DND-41 (cell line): ENCODE measurements at places on chromosomes 5 and 9.

DNA sequence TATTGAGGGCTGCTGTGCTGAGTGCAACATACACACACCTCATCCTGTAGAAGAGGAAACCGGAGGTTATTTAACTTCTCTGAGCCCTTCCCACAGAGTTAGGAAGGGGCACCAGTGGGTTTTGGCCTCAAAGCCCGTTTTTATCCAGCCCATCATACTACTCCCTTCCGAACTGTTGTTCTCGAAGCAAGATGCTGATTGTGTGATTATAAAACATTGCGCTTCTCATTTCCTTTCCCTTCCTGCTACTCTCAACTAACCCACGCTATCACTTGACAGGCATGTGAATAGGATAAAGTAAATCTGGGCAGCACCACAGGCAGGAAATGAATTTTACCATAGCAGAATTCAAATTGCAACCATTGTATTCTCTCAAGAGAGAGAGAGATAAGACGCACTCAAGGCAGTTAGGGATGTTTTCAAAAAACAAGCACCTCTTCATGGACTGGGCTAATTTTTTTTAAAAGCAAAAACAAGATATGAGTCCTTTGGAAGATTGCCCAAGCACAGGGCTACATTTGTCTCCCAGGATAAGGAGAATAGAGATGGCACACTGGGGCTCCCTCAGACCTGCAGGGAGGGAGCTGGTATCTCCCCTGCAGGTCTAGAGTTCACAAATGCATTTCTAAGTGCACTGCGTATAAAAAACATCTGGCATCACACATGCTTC is 52.6 kb downstream of the GNA14 start:
- no peak for DNase-seq

DNA sequence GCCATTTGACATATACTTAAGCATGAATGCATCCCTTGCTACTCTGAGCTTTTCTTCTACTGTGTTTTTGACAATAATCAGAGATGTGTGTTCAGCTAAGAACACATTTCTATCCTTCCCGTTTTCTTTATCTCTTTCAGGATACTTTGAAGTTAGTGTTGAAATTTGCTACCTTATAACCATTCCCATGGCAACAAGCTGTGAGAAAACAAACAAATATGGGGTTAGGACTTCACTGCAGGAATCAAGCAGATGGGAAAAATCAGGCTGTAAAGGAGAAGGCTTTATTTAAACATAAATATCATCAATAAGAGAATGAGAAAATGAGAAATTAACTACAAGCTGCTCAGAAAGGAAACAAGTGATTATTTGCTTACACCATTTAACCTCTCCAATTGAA is 35.2 kb downstream of the ZCCHC9 start:
- no peak for DNase-seq

- DNase-seq: no peak
These were observed 139.5 kb downstream of the FSTL4 start for GRCh38 chr5:133472829-133473228.

DNA sequence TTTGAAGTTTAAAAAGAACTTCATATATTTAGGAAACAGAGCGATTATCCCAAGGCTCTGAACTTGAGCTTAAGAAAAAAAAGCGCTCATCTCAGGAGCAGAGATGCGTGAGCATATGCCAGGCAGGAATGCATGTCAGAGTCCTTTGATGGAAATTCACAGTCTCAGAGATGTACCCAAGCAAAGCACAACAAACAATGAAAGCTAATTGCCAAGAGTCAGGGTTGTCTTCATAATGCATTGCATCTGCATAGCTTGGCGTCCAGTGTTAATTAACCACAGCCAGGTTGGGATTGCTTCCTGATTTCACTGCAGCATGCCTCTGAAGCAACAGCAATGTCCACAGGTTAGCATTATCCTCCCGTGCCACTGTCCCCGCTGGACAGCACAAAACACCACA is 907.0 kb upstream of the DMAC1 start:
- no peak for DNase-seq

GRCh38 chr5:180596115-180596667 is 4.9 kb upstream of the SCGB3A1 start:
- no peak for DNase-seq

DNA sequence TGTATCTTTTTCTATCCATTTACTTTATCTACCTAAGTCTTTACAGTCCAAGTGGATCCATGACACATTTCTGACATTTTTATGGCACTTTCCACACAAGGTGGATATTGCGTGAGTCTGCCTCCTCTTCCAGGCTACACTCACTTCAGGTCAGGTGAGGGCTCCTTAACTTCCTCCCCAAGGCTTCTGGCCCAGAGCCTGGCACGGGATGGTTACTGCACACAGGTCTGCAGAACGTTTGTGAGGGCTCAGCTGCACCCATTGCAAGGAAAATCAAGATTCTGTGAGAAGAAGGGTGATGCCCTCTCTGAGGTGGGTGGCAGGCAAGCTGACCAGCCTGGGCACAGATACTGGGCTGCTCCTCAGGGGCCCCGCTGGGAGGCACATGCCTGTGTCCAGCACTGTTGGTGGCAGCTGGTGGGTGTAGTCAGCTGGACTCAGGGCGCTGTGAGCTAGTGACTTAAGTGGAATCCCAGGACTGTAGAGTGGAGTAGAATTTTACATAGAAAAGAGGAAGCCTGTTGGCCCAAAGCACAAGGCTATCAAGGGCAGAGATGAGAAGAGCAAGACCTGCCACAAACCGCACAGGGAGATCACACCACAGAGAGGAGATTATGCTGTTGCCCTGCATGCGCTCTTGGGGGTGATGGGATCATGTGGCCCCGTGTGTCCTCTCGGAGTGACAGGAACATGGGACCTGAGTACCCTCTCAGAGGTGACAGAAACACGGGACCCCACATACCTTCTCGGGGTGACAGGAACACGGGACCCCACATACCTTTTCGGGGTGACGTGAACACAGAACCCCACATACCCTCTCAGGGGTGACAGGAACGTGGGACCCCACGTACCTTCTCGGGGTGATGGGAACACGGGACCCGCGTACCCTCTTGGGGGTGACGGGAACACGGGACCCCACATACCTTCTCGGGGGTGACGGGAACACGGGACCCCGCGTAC is 21.3 kb downstream of the AHRR start:
- DNase-seq: no peak

DNA sequence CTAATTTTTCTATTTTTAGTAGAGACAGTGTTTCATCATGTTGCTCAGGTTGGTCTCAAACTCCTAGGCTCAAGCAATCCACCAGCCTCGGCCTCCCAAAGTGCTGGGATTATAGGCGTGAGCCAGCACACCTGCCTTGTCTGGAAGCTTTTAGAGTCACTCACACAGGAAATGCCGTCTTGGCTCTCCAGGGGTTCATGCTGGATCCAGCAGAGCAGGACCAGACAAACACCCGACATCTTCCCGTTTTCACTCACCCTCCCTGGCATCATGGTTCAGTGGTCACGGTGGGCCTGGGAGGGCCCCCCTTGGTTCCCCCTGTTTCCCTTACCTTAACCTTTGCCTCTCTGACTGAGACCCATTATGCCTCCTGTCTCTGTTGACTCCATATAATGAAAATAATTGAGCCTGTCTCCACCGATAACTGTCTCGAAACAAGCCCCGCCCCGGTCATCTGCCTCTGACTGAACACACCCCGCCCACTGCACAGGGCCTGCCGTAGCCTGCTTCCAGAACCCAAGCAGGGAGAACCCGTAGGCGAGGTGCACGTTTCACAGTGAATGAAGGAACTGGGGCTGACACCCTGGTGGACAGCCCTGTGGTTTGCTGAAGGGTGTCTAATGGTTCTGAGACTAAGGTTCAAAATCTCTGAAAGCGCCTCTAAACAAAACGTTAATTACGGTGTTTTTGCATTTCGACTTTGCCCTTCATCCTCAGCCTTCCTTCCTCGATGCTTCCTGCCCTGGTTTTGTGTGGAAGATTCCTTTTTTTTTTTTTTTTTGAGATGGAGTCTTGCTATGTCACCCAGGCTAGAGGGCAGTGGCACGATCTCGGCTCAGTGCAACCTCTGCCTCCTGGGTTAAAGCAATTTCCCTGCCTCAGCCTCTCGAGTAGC is 39.7 kb upstream of the SPRY4 start:
- DNase-seq: no peak

DNA sequence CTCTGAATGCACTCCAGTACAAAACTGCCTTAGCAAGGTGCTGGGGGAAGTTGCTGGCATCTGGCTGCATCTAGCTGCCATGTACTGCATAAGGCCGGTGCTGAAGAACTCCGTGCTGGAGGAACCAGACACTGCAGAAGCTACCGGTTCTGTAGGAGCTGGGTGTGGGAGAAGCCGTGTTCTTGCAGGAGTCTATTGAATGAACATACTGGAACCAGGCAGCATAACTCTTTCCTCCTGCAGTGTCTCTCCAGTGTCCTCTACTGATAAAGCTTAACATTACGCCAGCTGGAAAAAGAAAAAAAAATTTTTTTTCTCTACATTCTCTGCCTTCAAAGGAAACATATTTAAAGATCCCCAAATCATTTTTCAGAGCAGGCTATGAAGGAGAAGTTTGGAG is 38.5 kb downstream of the VPS13A start:
- no peak for DNase-seq

GRCh38 chr9:136634904-136635303 is 27.8 kb upstream of the EGFL7 start:
- no peak for DNase-seq

- DNase-seq: no peak
These were observed 292.8 kb downstream of the YTHDC2 start for GRCh38 chr5:113806250-113806649.

GRCh38 chr9:77375956-77376532 is 198.7 kb downstream of the VPS13A start:
- DNase-seq: no peak

DNA sequence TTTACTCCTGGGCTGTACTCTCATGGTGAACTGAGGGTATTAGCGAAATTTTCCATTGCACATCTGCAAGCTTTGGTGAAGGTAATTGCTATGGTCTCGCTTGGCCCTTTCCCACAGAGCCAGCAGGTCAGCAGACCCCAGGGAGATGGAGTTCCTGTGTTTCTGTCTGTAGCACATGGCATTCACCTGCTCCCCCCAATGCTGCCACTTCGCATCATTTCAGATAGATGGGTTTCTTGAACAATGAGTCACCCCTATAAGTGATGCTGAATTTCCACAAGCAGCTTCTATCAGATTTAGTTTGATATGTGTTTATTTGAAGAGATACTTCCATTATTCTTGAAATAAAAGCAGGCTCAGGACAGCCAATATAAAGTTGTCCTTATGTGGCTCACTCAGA is 117.8 kb downstream of the ERCC6L2 start:
- no peak for DNase-seq

DNA sequence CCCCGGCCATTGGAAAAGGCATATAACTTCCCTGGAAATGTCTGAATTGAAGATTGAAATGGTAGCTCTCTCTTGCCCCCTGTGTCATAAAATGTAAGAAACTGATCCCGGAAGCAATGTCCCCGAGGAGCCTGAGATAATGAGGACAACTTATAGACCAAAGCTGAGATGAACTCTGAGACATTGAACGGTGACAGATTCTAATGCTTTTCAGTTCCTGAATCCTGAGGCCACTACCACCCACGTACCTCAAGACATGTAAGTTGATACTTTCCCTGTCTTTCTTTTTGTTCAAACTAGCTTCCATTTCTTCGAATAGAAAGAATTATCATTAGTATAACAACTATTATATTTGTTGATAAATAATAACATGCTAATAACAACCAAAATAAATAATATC is 51.0 kb downstream of the KIF4B start:
- DNase-seq: no peak

DNA sequence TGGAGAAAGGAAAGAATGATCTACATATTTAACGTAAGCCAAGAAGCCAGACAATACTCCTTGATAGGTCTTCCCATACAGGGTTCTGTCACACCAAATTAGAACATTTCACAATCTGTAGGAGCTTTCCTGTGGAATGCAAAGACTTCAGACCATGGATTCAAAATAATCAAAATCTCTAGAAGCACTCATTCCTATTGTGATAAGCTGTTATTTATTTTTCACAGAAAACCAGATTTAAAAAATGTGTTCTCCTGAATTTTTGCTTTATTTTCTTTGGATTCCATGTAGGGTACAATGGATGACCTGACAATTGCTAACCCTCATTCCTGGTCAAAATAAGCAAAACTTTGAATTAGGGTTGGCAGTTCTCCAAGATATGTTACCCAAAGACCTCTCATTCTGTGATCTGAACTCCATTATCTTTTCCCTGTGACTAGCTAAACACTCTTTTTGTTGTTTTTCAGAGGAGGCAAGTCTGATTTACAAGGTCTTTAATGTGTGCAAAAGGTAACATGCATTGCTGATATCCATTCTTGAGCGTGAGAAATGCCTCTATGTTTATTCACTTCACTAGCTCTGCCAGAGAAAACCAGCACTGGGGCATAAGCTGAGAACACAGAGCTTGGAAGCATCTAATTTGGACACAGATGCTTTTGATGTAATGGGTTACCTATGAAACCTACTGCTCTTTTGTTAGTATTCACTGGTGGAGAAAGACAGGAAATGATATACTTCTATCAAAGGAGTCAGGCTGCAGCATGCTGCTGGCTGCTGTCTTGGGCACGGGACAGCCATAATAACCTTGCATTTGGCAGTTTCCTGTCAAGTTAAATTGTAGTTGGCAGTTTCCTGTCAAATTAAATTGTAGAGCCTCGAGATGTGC is 31.4 kb downstream of the ACTBL2 start:
- DNase-seq: peak; percentile 70

DNA sequence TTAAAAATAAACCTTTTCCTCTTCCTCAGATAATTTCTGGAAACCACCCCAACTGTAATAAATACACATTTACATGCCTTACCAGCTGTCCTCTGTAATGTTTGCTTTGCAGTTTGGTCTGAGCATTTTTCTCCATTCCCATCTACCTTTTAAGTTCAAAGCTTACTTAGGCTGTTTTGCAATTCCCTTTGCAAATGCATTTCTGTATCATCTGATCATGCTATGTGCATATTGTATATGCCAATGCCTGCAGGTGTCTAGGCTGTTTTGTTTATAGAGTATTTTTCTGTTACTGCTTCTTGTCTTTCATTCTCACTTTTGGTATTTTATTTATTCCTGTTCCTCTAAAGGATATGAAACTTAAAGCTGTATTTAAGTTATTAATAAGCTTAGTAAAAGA is 86.3 kb downstream of the SLC44A1 start:
- DNase-seq: no peak

DNA sequence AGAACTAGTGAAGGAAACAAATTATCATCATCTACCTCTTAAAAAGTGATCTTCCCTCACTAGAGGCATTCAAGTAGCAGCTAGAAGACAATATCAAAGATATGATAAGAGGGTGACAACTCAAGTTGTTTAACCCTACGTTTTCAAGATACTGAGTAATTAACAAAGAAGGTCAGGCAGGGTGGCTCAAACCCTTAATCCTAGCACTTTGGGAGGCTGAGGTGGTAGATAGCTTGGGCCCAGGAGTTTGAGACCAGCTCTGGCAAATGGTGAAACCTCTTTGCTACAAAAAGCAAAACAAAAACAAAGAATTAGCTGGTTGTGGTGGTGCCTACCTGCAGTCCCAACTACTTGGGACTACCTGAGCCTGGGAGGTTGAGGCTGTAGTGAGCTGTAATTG is 408.2 kb upstream of the TUSC1 start:
- no peak for DNase-seq

DNA sequence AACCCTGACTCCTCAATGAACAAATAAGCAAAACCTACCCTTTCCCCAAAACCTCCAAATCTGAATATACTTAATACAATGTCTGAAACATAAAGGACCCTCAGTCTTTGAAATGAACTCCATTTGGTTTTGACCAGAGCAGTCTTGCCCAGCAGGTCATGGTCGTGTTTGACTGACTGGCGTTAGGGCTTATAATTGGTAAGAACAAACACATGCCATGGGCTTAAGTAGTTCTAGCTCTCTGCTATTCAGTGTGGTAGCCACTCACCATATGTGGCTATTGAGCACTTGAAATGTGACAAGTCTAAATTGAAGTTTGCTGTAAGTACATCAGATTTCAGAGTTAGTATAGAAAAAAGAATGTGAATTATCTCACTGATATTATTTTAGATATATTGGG is 42.1 kb downstream of the LRRTM2 start:
- no peak for DNase-seq
